ENCODE measurements at places on chromosomes 6 and 20.

DNA sequence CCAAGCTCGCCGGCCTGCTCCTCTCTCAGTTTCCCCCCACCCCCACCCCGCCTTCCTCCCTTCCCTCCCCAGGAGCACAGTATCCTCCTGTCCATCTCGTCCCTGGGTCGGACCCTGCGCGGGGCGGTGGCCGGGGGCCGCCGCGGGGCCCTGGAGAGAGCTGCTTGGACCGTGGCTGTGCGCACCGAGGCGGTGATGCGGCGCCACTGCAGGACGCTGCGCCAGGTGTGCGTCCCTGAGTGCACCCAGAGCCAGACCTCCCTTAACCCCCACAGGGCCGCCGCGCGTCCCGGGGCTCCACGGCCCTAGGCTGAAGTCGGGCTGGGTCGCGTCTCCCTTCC is 2.2 kb downstream of the C20orf204 start:
- no peak for DNase-seq

- no peak for DNase-seq
Measured at GRCh38 chr6:129491436-129491835, 218.5 kb downstream of the ARHGAP18 start.

- DNase-seq = peak; percentile 87
Measured at GRCh38 chr20:58890518-58891085, 38.1 kb downstream of the GNAS start.

GRCh38 chr20:61748376-61748775 is 317.3 kb downstream of the TAF4 start:
- no peak for DNase-seq

DNA sequence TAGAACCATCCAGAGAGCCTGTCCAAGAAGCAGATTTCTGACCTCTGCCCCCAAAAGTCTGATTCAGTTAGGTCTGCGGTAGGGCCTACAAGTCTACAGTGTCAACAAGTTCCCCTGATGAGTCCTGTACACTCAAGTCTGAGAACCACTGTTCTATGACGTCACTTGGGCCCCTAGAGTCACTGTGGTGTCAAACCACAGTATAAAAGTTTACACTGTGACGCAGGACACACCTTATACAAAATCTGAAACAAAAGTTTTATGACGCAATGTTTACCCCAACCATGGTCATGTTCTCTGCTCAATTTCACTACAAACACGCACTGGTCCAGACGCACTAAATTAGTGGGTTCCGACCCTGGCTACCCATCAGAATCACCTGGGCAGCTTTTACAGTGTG is 17.9 kb downstream of the SLA2 start:
- DNase-seq = no peak

GRCh38 chr6:137776786-137777686 is 90.0 kb upstream of the TNFAIP3 start:
- DNase-seq = no peak

DNA sequence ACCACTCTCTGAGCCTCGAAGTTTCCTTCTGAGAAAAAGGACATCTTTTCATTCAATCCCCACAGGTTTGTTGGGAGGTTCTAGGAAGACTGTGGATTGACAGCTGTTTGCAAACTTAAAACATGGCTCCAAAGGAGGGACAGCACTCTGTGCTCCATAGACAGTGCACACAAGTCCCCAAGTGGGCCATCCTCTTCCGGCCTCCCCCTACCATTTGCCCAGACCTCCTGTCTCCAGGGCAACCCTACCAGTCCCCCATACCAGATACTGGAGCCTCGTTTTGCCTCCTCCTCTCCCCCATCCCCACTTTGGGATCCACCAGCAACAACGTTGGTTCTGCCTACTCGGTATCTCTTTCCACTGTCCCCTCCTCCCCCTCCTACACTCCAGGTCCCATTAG is 8.5 kb upstream of the DLGAP4 start:
- no peak for DNase-seq

GRCh38 chr20:14335052-14335451 is 2.4 kb downstream of the FLRT3 start:
- no peak for DNase-seq

- no peak for DNase-seq
Measured at GRCh38 chr6:93454533-93454932, 35.2 kb upstream of the EPHA7 start.

GRCh38 chr20:33600981-33601380 is 61.1 kb upstream of the C20orf144 start:
- DNase-seq = no peak

DNA sequence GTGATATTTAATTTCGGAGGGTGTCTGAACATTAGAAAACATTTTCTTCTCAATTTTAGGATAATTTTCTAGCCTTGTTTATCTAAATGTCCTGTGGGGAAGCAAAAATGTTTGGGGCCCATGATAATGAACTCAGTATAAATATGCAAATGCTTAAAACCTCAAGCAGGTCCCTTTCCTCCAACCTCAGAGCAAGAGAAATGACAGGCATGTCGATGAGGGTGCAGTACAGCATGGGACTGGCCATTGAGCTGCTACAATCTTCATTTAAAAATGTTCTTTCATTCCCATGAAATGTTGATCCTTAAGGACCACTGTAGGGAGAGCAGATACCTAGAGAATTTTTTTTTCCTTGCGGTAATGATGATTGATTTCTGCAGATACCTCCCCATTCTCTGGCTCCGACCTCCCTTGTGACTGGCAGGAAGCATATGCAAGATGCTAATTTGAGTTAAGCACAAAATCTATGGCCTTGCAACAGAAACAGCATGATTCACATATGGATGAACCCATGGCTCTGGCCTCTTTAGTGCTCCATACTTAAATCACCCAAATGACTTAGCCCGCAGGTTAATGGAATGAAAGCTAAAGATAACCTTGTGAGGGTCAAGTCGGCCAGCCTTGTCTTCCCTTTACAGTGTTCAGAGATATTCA is 243.3 kb downstream of the SOX4 start:
- DNase-seq = no peak

GRCh38 chr6:15674690-15675386 is 12.0 kb upstream of the DTNBP1 start:
- no peak for DNase-seq

GRCh38 chr6:170165085-170165470 is 125.8 kb downstream of the DLL1 start:
- DNase-seq = no peak

DNA sequence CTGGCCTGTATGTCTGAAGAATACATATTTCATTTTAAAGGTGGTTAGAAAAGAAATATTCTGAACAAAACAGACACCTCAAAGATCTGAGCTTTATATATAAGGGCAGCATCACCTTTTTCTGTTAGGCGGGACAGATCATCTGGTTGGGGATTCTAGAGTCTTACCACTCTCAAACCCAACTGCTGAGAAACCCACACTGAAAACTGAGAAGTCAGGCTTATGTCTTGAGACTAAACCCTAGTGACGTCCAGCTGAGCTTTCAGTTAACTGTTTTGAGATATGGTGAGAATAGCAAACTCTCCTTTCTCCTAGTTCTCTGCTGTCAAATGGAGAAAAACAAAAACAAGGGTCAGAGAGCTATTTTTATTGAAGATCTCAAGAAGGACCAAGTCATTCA is 63.7 kb upstream of the CCN6 start:
- no peak for DNase-seq

DNA sequence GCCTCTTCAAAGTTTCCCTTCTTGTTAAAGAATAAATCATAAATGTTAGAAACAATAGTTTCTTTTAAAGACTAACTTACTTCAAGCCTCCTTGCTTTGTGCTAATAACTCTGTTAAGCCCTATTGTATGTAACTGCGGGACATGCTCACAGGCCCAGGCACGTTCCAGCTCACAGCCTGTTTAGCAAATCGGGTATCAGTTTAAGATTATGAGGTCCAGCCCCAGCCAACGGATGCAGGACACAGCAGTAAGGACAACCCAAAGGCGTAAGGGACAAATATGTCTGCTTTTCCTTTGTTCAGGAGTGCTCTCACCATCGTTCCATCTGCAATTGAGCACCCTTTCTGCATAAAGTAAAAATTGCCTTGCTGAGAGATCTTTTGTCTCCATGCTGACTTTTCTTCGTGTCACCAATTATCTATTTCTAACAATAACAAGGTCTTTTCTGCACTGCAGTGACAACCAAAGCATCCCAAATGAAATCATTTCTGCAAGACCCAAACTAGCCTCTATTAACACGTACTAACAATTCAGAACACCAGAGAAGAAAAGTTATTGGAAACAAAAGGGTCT is 1.4 kb downstream of the C6orf52 start:
- no peak for DNase-seq

DNA sequence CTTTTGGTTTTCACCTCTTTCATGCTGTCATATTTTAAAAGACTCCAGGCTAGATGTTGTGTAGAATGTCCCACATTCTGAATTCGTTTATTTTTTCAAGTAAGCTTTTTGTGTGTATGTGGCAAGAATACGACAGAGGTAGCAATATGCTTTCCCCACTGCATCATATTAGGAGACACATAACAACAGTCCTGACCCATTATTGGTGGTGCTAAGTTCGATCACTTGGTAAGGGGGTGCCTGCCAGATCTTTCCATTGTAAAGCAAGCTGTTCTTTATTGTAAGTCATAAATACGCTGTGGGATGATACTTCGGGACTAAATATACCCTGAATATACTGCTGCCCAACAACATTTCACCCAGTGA is 588 bp upstream of the NCOA3 start:
- no peak for DNase-seq

- DNase-seq = peak; percentile 50
Measured at GRCh38 chr6:149935668-149936067, 6.1 kb upstream of the ULBP2 start.

DNA sequence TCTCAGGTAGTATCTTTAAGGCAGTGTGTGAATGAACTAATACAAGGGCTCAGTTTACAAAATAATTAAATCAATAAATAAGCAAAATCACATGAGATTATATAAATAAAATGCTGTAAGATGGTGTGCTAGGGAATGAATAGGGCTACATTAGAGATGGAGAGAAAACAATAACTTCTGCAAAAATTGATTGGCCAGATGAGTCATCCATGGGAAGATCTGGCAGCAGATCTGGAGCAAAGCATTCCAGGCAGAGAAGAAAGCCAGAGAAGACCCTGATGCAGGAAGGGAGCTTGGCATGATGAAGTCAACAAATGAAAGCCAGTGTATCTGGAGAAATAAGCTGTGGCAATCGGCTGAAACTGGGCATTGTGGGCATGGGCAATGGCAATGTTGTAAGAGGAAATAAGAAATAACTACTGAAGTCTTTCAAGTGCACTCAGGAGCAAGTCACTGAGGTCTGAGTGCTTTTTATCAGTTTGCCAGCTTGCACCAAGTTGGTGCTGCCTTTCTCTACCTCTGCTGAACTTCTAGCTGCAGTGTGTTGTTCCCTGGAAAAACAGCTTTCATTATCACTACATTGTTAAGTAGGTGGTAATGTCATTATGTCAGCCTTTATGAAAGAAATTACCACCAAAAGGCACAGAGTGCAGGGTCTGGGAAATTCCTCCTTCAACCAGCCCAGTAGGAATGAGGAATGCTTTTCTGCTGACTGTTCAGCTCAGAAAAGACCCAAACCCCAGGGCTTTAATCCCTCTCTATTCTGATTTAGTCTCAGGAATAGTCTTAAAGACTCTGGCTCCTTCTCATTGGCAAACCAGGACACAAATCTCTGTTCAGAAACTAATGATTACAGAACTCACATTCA is 231.6 kb downstream of the HTR1B start:
- no peak for DNase-seq

GRCh38 chr6:123640567-123641187 is 3.9 kb upstream of the TRDN start:
- no peak for DNase-seq

DNA sequence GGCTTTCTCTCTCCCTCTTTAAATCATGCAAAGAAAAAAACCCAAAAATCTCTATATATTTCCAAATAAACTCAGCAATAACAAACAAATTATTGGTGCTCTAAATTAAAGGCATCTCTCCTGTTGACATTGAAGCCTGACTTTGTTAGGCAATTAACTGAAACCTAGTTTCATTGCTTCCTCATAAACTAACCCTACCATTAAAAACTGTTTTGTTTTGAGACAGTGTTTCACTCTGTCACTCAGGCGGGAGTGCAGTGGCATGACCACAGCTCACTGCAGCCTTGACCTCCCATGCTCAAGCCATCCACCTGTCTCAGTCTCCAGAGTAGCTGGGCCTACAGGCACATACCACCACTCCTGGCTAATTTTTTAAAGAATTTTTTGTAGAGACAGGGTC is 34.9 kb downstream of the PIGU start:
- no peak for DNase-seq

DNA sequence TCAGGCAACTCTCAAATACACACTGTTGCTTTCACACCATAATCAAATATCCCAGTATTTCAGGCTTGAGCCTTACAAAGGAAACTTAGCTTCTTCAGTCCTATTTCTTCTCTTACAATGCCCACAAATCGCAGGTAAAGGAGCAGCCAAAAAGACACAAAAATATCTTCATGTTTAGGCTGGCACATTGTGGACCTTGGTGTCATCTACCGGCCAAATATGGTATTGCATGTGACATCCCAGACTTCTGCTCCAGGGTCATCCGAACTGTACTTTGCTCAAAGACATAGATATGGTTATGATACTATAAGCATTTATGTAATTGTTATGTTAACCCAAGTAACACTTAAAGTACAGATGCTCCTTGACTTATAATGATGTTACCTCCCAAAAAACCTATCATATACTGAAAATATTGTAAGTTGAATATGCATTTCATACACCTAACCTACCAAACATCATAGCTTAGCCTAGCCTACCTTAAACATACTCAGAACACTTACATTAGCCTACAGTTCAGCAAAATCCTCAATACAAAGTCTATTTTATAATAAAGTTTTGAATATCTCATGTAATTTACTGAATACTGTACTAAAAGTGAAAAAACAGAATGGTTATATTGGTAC is 4.6 kb downstream of the OR2H2 start:
- peak; percentile 76 for DNase-seq

DNA sequence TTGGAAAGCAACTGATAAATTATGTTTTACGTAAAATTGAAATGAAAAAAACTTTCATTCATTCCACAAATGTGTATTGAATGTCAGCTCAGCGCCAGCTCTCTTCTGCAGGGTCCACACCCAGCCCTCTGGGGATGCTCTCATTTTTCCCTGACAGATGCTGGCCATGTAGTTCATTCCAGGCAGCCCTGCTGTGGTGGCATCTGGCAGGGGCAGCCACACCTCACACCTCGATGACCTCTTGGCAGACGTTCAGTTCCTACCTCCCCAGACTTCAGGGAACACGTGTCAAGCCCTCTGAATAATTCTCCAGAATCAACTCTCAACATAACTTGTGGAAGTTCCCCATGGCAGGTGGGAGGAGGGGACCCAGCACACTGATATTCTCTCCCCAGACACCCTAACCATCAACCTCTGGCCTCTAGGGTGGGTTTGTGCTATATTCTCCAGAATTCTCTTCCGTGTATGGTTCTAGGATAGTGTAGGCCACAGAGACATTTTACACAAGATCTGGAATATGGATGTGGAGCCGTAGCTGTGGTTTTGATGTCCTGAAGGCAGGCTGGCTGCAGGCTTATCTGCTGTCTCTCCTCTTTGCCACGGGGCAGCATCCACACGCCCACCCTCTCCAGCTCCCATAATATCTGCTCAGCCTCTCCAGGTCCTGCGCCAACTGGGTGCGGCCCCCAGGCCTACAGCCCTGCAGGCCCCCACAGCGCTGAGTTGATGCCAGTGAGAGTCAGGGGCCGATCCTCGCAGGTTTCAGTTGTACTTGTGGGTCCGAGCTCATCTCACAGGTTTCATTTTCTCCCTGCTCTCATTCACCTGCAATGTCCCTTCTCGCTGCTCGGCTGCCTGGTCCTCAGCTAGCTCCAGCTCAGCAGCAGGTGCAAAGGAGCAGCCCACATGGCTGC is 175.8 kb upstream of the ARID1B start:
- no peak for DNase-seq
